Stimulated activated CD4-positive, alpha-beta T cell treated with anti-CD3 and anti-CD28 coated beads, Interleukin-1b, Interleukin-23, amount 100 ng/mL, for 1 hour (primary cell): ENCODE measurements at places on chromosomes 3 and 15.

- DNase-seq: no peak
These were observed 76.5 kb upstream of the ALDH1A3 start for GRCh38 chr15:100803171-100803440.

- DNase-seq: no peak
These were observed 33.9 kb downstream of the PFN2 start for GRCh38 chr3:149936812-149937230.

- DNase-seq: no peak
These were observed 17.8 kb downstream of the CRTC3 start for GRCh38 chr15:90547540-90547939.

- DNase-seq: no peak
These were observed 286.4 kb downstream of the UBE2E2 start for GRCh38 chr3:23489300-23490158.

DNA sequence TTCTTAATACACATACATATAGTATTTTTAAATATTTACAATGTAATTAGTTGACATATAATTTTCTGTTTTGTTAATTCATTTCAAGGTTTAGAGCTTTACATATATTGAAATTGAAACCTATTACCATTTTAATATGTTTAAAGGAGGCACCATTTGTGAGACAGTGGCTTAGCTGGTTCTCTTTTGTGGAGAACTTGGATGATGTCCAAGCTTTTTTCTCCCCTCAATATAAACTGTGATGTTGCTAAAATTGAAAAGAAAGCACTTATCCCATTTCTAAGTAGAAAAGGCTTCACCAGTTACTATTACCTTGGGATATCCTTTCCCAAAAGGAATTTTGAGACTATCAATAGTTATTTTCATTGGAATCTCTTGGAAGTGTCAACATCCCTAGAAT lies 707.2 kb downstream of the NTRK3 start:
- no peak for DNase-seq

DNA sequence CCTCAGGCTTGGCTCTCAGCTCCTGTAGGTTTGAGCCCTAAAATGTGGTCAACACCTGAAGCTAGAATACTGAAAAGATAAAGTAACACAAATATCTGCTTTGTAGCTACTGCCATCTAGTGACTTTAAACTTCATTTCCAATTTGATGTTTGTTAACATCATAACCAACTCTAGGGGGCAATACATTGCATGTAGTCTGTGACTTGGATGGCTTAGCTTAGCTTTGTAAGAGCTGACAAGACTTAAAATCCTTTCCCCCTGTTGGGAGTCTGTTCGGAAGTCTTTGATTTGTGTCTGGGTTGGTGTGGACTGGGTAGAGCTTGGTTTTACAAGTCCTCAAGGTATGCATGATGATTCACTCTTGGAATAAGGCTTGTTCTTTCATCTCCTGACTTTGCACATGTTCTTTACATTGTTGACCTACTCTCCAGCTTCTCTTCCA lies 51.7 kb downstream of the SCN11A start:
- DNase-seq: no peak

DNA sequence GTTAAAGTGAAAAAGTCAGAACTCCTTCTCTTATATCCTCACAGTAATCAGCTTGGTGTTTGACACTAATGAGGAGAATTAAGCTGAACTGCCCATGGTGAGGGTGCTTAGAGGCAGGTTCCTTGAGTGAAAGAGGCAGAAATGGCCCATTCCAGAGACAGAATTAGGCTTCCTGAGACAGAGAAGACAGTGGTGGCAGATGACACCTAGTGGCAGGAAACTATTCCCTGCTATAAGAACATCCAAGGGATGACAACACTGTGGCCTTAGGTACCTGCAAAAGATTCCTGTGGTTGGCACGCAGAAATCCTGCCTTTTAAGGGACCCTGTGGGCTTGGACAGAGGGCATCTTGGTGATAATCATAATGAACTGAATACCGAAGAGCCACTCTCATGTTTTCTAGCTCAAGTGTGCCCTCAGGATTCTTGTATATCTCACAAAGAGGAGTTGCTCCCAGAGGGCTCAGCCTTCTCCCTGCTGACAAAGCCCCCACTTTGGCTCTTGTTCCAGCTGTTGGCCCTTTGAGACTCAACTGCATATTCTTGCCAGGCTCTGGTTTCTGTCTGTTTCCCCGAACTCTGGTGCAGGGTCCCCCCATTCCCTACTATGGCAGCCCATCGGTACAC lies 56.0 kb downstream of the KBTBD12 start:
- no peak for DNase-seq

DNA sequence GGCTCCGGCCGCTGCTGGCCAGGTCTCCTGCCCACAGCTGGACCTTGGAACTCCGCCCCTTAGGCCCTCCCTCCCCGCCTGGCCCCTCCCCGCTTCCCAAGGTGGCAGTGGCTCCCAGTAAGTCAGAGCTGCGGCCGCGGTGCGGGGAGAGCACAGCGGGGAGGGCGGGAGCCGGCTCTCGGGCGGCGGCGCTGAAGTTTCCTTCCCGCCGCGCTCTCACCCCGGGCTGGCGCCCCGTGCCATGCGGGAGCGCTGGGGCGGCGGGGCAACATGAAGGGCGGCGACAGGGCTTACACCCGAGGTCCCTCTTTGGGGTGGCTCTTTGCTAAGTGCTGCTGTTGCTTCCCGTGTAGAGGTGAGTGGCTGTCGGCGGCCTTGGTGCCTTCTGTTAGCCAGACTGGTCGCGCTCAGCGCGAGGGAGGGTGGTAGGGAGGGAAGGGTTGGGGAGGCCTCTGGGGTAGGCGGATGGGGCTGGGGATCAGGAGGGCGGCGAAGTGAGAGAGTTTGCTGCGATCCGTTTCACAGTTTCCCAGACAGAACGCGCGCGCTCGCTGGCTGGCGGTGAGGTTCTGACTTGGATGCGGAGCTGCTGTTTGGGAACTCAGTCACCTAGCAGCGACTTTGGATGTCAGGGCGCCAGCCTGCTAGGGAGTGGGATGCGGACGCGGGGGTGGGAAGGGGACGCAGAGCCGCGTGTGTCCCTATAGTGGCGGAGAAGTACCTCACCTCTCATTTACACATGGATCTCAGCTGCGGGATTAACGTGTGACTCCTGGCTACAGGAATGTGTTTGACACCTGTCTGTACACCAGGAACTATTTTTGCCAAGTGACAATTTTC lies 145.5 kb upstream of the UMPS start:
- DNase-seq: peak; percentile 2

GRCh38 chr15:49675041-49675440 lies 54.2 kb downstream of the DTWD1 start:
- no peak for DNase-seq

DNA sequence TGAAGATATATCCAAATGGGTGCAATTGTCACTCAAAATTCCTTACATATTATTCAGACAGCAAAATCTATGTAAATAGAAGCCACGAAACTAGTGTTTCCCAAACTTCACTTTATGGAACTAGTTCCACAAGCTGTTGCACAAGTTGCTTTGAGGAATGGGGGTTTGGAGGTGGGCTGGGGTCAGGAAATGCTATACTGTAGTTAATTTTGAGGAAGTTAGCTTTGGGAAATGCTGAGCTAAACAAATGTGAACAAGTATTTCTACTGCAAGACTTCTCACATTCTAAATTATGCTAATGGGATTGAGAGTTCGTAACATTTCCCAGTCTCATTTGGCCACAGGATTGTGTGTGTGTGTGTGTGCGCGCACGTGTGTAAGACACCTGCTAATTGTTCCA lies 28.7 kb upstream of the SAMMSON start:
- DNase-seq: no peak

DNA sequence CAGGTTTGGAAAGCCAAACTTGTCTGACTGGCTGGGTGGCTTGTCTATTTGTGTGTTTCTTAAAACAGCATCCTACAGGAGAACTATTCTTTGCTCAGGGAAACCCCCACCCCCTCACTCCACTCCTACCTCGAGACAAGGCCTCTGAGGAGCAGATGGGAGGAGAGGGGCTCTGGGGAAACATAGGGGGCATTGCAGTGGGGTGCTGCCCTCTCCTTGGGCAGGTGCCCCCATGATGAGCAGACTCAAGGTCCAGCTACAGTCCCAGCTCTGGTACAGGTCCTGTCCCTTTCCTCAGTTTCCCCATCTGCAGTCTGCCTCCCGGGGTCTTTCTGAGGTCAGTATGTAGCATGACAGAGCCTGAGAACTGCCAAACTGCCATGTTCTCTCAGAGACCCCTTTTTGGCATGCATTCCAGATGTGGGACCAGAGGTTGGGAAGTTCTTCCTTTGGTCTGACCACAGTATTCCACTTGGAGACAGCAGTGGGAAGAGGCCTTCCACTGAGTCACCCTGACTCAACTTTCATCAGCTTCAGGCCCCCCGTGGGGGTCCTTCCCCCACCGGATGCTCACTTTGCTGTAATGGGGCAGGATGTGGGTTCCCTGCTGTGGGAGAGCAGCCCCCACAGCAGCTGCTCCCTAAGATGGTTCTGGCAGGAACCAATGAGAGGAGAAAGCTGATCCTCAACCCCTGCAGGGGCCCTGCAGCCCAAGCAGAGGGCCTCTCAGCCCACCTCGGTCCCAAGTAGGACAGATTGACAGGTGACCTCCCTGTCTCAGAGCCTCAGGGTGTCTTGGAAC lies 32.3 kb upstream of the CYP11A1 start:
- DNase-seq: no peak

GRCh38 chr3:38618343-38618742 lies 31.1 kb downstream of the SCN5A start:
- no peak for DNase-seq

- no peak for DNase-seq
These were observed 69.5 kb upstream of the SNTN start for GRCh38 chr3:63582943-63583500.

DNA sequence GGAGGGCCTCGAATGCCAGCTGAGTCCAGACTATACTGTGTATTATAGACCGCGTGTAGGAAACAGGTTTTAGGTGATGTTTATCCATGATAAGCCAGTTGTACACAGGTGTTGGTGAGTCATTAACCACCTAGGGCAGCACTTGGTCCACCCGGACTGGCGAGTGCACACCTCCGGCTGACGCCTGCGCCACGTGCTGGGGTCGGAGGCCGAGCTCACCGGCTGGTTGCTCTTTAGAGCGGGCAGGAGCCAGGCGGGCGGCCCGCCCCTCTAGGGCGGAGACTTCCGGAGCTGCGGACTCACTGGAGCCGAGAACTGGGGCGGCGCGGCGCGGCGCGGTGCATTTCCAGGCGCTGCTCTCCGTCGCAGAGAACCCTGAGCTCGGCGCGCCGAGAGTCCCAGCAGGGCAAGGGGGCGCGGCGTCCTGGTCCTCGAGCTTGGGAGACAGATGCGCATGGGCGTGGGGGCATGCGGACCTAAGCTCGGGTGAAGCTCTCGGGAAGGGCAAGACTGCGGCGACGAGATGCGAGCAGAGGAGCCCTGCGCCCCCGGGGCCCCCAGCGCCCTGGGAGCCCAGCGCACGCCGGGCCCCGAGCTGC lies at the start of gene ESYT3:
Gene ESYT3, plus strand, starts transcription at position 341 of the 599 bp plus-strand sequence. Its CDS starts 183 bp downstream, at position 524.
- DNase-seq: no peak

DNA sequence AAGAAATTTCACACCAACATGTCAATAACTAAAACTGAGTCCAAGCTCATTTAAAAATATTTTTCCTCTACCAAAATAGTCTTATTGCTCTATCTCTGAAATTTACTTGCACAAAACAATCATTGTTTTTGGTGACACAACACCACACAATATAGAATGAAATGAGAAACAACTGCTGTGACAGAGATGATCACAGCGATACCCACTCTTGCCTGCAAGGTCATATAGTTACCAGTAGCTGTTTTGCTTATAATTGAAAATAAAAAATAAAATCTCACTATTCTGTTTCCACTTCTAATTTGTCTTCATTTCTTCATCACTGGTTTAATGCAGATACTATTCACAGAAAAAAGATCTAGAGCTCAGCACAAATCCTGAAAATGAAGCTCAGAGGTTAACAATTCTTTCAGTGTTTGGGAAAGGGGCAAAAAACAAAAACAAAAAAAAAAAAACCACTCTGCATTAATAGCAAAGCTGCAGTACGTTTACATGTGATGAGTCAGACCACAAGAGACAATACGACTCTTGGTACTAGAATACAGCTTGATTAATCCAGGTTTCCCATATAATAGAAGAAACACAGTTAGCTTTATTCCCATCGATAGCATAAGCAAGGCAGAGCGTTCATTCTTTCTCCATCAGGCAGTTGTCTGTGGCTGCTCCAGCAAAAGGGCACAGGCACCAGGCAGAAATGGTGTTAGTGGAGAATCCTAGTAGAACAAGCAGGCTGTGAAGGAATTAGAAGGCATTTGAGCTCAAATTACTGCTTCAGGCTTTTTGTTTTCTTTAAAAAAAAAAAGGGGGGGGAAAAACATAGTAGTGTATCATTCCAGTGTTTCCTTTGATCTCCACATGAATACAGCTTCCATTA lies 773 bp downstream of the ANKRD28 start:
- no peak for DNase-seq

- no peak for DNase-seq
These were observed 2.0 kb upstream of the TUSC7 start for GRCh38 chr3:116707531-116707930.

DNA sequence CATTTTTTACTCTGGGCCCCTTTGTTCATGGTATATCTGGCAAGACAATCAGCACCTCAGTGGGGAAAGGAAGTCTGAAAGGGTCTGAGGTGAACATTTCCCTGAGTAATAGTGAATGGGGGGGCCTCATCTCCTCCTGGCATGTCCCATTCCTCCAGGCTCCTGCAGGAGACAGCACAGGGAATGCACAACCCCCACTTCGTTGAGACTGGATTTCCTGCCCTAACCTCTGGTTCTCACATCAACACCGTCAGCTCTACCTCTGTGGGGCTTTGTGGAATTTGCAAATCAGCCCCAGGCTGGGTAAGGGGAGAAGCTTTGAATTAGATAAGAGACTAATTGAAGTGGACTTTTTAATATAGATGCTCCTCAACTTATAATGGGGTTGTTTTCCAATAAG lies 168.3 kb upstream of the TRIM42 start:
- no peak for DNase-seq

GRCh38 chr15:40763801-40764628 lies at the start of gene GCHFR:
GCHFR (plus strand) TSS chr15:40764068; CDS start chr15:40764181, 113 bp downstream.
- DNase-seq: peak; percentile 25

GRCh38 chr3:156483961-156484787 lies 70.7 kb downstream of the SSR3 start:
- DNase-seq: no peak

GRCh38 chr3:60757724-60758123 lies 493.5 kb downstream of the FHIT start:
- DNase-seq: no peak

DNA sequence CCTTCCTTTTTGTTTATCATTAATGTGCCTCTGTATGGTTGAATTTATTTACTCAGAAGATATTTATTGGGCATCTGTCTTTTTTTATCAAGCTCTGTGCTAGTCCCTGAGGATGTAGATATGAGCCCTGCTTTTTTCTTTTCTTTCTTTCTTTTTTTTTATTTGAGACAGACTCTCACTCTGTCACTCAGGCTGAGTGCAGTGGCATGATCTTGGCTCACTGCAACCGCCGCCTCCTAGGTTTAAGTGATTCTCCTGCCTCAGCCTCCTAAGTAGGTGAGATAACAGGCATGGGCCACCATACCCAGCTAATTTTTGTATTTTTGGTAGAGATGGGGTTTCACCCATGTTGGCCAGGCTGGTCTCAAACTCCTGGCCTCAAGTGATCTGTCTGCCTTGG lies 58.5 kb downstream of the MBNL1 start:
- DNase-seq: no peak

GRCh38 chr15:51971032-51971374 lies 575 bp downstream of the LEO1 start:
- no peak for DNase-seq

GRCh38 chr15:90871716-90872485 lies 3.5 kb downstream of the FURIN start:
- no peak for DNase-seq
